ENCODE measurements at places on chromosomes 3 and 15.

- no peak for DNase-seq
Observed at GRCh38 chr15:58217460-58217859, 79.3 kb downstream of the AQP9 start.

- no peak for DNase-seq
Observed at GRCh38 chr3:118781839-118782238, 252.8 kb downstream of the IGSF11 start.

GRCh38 chr3:193773266-193774220 lies 180.5 kb downstream of the OPA1 start:
- no peak for DNase-seq

GRCh38 chr3:5212628-5213573 lies 25.4 kb downstream of the EDEM1 start:
- no peak for DNase-seq

GRCh38 chr3:188950832-188951489 lies 220.8 kb upstream of the TPRG1 start:
- DNase-seq = no peak

- no peak for DNase-seq
Observed at GRCh38 chr3:105512061-105512460, 145.4 kb downstream of the ALCAM start.

- DNase-seq = no peak
Observed at GRCh38 chr3:186220911-186221645, 112.2 kb upstream of the ETV5 start.

- no peak for DNase-seq
Observed at GRCh38 chr3:17088017-17088416, 203.3 kb downstream of the PLCL2 start.

GRCh38 chr3:107521469-107522059 lies 1.2 kb upstream of the BBX start:
- DNase-seq = no peak

DNA sequence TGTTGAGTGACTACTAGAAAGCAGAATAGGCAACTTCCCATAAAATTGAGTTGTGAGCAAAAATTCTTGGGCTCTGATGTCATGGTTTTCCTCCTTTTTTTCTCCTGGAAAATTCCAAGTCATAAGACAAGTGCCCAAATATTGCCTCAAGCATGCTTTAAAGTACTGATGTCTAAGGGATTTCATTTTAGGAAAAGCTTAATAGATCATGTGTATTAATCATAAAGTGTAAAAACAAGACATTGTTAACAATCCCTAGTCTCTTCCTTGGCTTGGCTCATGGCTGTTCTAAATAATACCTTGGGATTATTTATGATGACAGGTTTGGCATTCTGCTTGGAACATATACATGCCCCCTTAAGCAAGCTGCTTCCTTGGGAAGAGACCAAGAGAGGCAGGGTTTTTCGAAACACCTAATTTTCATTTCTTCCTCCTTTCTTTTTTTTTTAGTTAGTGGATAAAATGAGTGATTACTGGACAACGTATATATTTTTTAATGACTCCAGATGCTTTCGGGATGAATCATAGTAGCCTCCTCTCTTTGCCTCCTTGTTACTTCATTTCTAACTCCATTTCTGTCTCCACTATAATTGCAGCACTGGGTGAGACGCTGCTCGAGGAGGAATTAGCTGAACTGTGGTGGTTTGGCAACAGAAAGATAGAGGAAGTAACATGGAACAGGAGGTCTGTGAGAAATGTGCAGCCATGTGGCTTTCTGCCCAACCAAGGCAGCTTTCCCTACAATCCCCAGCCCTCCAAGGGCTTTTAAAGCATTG lies 104.9 kb downstream of the TPRG1 start:
- no peak for DNase-seq

DNA sequence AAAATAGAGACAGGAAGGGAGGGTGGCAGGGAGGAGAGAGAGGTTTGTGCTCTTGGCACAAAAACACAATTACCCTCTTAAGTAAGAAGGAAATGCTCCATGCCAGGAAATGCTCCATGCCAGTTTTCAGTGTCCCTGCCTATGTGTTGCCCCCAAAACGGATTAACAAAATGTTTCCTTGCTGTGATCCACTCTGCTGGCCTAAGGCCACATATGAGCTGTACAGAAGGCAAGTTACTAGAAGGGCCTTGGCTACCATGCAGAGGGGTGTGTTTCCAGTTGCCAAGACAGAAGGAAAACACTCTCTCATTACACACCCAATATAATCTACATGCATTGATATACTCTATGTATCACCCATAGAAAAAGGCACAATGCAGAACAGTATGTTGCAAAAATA lies 98.2 kb upstream of the PTPRG start:
- DNase-seq = no peak

All from stimulated activated CD4-positive, alpha-beta T cell treated with anti-CD3 and anti-CD28 coated beads, Interleukin-1b, Interleukin-23, amount 100 ng/mL, for 1 hour (primary cell).